CD4-positive, alpha-beta memory T cell (primary cell): ENCODE measurements at places on chromosomes 5 and 9.

DNA sequence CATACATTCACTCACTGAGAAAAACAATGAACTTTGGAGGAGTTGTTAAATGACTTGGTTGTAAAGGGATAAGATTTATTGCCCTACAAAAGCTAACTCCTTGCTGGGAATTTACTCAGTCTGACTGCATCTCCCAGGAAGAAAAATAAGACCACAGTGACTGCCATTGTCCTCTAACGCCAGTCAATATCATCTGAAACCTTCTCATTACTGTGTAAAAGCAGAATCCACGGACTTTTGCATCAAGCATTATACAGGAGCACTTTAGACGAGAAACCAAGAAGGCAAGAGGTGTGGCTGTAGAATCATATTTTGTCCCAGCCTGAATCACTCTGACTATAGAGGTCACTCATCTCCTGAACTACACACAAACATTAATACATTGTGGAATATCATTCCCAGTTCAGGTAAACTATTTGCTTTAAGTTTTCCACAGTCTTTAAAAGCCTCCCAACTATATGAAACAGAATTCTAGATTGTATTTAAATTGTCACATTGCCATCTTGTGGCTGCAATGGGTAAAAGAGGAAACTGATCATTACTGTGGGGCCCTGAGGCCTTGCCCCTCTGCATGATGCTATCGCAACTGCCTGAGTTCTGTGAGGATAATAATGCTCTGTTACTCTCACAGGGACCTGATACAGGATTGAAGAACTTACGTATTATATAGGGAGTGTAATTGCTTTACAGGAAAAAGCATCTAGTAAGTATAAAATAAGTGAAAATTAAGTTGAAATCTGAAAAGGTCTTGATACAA is 142.9 kb downstream of the SLCO4C1 start:
- DNase-seq, result peak; percentile 31

GRCh38 chr5:135814316-135814715 is 20.1 kb upstream of the SLC25A48 start:
- DNase-seq, result no peak

DNA sequence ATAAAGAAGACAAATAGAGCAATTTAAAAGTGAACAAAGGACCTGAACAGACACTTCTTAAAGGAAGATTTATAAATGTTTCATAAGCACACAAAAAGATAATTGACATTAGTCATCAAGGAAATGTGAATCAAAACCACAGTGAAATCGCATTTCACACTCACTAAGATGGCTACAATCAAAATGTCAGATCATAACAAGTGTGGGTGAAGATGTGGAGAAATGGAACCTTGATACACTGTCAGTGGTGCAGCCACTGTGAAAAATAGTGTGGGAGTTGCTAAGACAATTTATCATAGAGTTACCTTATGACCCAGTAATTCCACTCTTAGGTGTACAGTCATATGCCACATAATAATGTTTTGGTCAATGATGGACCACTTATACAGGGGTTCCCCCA is 54.5 kb upstream of the HTR4 start:
- DNase-seq, result no peak

DNA sequence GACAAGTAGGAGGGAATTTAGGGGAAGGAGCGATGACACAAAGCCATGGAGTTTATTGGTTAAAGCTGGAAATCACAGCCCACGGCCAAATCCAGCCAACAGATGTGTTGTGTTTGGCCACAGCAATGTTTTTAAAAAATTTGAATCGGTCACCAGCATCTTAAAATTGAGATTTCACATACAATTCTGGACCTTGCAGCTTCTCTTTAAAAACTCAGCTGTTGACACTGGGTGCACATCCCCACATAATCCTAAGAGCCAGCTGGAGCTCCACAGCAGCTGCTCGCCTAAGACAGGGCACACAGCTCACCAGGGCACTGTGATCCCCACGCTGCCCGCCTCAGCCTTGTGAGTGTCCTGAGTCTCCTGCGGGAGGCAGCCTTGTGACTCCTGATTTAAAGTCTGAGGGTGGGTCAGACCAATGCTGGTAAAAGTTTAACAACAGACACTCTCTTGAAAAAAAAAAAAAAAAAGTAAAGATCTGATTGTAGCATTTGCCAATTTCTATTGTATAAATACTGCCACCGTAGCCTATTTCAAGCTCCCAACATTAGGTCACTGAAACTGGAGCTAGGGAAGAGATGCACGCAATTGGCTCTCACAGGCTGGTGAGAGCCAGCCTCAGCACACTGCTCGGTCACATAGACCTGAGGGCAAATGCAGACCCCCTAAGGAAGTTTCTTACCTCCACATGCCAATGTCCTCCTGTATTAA is 124.8 kb downstream of the HSD17B3 start:
- DNase-seq, result no peak

DNA sequence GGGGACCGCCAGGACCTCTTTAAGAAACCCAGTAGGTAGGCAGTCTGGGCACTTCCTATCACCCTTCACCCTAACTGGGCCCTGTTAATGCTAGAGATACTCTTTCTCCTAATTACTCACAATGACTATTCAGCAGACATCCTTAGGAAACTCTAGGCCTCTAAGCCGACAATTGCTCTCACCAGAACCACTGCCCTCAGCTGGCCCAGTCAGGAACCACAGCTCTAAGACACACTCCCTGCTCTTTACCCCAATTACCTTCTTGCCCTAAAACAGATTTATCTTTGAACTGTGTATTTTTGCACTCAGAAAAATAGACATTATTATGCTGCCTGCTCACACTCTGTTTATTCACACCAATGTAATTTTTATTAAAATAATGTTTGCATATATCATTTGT is 432.6 kb upstream of the SLC30A5 start:
- DNase-seq, result peak; percentile 3

DNA sequence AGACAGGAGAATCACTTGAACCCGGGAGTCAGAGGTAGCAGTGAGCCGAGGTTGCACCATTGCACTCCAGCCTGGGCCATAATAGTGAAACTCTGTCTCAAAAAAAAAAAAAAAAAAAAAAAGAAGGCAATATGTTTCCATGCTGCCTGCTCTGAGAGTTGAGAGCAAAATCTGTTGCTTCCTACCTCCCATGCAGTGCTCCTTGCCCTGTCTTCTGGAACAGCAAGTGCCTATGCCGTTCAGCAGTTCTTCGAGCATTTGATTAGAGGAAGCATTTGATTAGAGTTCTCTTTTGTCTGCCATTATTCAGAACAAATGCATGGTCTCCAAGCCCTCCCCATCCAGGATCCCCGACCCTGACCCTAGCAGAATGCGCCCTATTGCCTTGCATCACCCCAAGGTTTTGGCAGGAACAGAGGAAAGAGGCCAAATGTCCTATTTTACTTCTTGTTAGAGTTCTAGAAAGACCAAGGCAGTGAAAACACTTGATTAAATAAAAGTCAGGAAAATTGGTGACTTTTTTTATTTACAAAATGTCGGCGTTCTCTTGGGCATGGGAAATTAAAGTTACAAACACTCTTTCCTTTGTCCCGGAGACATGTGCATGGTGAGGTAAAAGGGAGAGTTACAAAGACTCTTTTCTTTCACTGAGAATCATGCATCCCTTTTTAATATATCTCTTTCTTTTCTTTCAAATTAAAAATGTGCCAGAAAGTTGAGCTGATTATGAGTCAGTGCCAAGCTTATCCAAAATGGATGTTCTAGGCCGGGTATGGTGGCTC is 27.8 kb upstream of the FSD1L start:
- no peak for DNase-seq

DNA sequence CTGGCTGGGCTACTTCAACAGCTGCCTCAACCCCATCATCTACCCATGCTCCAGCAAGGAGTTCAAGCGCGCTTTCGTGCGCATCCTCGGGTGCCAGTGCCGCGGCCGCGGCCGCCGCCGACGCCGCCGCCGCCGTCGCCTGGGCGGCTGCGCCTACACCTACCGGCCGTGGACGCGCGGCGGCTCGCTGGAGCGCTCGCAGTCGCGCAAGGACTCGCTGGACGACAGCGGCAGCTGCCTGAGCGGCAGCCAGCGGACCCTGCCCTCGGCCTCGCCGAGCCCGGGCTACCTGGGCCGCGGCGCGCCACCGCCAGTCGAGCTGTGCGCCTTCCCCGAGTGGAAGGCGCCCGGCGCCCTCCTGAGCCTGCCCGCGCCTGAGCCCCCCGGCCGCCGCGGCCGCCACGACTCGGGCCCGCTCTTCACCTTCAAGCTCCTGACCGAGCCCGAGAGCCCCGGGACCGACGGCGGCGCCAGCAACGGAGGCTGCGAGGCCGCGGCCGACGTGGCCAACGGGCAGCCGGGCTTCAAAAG is 36.9 kb upstream of the TTC1 start:
- no peak for DNase-seq

GRCh38 chr9:133683586-133684120 is 47.5 kb downstream of the DBH start:
- peak; percentile 81 for DNase-seq

DNA sequence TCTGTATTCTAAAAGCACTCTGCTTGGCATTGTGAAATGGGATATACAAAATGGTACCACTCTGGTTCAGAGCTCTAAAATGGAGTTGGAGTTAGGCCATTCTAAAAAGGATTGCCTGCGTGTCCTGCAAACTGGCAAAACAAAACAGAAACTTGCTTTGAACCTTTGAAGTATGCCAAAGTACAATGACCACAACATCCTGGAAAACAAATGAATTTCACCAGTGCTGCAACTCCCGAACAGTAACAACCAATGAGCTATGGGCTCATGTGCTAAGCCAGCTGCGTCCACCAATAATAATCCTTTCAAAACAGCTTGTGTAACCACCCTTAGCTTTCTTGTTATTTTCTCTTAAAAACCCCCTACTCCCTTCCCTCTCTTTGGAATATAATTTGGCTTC is 88.4 kb upstream of the CXCL14 start:
- no peak for DNase-seq

DNA sequence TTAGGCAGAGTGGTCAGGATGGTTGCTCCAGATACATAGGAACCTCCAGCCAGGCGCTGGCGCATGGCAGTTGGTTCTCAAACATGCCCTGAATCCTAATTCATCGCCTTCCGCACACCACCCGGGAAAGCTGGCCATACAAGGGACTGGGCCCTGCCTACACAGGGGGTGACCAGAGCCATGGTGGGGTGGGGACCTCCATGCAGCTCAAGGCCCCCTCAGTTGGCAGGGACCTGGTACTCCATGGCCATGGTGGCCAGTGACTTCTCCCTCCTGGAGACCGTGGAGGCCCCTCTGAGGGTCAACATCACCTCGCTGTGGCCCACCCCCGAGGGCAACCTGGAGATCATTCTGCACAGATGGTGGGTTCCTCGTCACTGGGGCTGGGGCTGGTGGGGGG is 26.8 kb downstream of the PAEP start:
- no peak for DNase-seq

DNA sequence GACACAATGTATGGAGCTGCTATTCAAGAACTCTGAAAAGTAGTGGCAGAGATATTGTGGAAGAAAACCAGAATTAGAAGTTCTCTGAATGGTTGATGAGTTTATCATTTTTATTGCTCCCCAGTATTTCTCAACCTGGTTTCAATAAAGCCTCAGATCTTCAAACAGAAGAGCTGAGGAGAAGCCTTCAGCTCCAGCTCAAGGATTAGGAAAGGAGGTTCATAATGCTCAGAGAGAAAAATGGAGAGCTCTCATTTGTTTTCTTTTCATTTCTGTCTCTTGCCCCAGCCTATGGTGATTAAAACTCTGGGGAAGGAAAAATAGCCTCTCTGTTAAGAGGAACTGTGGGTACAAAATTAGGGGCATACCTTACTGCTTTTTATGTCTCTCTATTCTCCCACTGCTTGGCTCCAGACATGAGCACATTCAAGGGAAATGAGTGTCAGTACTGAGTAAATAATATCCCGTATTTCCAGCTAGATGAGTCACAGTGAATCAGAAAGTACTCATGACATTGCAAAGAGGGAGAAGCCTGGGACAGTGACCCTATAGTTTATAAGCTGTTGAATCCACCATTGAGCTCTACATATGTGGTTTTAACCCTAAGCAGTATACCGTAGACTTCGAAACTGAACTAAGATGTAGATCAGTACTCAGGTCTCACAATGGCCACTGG is 138.1 kb downstream of the EMB start:
- no peak for DNase-seq

DNA sequence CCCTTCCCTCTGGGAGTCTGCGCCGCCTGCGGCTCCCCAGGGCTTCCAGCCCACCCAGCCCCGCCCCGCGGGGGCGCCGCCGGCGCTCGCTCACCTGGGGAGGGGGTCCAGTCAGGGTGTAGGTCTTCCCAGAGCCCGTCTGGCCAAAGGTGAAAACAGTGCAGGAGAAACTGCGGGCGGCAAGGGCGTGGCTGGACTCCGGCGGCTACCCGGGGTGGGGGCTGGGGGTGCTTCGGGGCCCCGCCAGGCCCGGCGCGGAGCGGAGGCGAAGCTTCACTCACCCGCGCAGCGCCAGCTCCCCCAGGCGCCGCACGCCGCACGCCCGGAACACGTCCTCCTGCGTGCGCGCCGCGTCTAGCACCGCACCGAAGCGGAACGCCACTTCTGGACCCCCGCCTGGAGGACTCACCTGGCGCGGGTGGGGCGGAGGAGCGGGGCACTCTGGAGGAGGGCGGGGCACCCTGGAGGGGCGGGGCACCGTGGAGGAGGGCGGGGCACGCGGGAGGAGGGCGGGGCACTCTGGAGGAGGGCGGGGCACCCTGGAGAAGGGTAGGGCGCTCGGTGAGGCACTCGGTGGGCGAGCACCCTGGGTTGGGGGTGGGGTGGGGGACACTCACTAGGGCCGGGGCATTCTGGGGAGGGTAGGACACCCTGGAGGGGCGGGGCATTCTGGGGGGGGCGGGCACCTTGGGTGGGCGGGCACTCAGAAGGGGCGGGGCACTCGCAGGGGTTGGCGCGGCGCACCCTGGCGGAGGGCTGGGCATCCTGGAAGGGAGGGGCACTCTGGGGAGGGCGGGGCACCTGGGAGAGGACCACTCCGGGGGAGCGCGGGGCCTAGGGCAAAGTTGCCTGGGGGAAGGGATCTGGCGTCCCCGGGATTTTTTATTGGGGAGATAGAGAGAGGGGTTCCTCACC is 814 bp downstream of the KIF12 start:
- DNase-seq, result no peak

DNA sequence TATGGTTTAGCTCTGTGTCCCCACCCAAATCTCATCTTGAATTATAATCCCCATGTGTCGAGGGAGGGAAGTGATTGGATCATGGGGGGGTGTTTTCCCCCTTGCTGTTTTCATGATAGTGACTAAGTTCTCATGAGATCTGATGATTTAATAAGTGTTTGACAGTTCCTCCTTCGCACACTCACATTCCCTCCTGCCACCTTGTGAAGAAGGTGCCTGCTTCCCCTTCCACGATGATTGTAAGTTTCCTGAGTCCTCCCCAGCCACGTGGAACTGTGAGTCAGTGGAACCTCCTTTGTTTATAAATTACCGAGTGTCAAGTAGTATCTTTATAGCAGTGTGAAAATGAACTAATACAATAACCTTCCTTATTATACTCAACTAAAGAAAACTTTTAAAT is 24.3 kb upstream of the TEX10 start:
- no peak for DNase-seq

- no peak for DNase-seq
These were observed 72.5 kb downstream of the AMBP start for GRCh38 chr9:114005371-114006154.

DNA sequence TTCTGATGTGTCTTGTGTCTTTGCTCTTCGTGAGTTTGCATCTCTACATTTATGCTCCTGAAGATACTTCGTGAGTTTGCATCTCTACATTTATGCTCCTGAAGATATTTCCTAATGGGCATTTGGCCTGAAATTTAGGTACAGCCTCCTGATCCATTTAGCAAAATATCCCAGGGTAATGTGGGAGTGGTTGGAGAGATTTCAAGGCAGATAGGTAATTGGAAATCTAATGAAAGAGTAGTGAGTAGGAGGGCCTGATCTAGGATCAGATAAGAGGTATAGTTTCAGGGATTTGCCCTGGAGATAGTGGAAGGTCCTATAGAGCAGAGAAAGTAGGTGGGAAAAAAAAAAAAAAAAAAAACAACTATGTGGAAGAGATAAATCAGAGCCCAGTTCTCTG is 14.6 kb upstream of the SNX2 start:
- DNase-seq, result no peak
